Iris pigment epithelial cell (primary cell): ENCODE measurements at places on chromosomes 11 and 22.

- no peak for DNase-seq
These were observed 368.7 kb upstream of the TENM4 start for GRCh38 chr11:79809487-79809886.

DNA sequence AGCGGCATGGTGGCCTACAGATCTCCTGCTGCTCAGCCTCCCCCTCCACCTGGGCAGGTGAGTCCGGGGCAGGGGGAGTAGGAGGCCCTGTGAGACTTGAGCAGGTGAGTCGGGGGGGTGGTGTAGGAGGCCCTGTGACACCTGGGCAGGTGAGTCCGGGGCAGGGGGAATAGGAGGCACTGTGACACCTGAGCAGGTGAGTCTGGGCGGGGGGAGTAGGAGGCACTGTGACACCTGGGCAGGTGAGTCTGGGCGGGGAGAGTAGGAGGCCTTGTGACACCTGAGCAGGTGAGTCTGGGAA is 299.3 kb downstream of the BRD1 start:
- DNase-seq, result no peak

DNA sequence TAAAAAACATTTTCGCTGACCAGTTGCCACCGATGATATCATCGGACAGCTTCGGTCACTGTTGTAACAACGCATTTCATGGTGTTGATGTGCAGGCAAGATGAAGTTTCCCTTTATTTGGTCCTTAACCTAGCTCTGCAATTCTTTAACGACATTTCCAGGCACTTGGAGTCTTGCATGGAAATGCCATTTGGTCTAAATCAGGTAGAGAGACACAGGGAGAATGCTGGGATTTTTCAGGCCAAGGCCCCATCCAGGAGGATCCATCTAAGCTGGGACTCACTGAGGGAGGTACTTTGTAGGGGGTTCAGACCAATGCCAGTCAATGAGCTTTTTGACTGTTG is 121.5 kb upstream of the RCN1 start:
- DNase-seq, result no peak

DNA sequence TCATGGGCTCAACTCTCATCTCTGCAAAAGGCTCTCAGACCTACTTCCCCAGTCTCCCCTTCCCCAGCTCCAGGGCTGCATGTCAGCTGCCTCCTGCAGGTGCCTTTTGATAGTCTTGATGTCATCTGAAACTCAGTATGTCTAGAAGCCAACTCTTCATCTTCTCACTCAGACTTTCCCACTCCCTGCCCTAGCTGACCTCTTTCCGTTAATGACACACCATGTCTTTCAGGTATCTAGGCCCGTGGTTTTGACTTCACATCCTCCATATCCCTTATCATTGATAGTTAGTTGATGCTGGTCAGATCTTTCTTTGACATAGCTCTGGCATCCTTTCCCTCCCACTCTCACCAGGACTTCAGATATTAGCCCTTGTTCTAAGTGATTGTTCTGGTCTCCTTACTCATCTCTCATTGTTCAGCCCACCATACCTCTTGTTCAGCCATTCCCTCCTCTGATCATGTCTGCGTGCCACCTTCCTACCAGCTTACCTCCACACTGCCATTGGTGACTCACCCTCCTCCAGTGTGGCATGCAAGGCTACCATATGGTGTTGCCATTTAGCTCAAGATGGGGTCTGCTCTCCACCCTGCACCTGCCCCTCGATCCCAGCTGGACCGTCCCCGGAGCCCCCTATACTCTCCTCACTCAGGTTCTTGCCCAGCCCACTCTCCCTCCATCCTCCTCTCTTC is 18.4 kb downstream of the TTC12 start:
- DNase-seq, result no peak

DNA sequence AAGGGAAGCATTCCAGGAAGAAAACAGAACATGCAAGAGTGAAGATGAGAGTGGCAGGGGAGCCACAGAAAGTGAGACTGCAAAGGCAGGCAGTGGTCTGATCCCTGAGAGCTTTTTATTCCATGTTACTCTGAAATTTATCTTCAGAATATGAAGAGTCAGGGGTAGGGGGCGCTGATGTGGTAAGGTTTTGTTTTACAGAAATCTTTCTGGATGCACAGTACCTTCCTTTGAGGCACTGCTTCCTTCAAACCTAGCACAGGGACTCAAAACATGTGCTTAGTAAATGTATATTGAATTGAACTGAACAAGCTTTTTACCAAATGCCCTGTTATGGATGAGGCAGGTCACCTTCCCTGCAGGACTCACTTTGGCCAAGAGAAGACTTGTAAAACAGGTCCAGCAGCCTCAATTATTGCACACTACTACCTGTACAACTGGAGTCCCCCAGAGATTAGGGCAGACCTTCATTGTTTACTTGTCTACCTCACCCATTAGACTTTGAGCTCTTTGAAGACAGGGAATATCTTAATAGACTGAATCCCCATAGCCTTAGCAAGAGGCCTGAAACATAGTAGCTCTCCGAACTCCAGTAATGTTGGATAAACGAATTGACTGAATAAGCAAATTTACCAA is 2.2 kb downstream of the PAK1 start:
- DNase-seq, result no peak

GRCh38 chr11:62266558-62266957 is 3.4 kb upstream of the SCGB2A2 start:
- DNase-seq, result peak; percentile 73

DNA sequence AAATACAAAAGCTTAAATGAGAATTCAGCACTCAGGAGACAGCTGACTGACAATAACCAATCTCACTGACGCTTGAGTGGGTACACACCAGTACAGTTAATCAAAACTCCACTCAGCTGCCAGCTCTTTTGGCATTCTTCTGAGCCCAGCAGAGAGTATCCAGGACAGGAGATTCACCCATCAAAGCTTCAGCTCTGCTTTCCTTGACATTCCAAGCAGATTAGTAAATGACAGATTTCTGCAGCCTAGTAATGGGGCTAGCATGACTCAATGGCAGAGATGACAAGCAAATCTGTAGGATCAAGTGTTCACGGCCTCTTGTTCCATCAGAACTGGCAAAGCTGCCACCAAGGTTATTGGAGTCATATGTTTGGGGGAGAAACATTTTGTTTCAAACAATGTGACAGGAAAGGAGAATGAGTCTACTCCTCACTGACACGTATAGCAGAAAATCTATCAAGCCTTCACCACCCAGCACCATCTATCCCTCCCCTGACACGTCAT is 420.0 kb downstream of the DYNC2H1 start:
- peak; percentile 79 for DNase-seq

DNA sequence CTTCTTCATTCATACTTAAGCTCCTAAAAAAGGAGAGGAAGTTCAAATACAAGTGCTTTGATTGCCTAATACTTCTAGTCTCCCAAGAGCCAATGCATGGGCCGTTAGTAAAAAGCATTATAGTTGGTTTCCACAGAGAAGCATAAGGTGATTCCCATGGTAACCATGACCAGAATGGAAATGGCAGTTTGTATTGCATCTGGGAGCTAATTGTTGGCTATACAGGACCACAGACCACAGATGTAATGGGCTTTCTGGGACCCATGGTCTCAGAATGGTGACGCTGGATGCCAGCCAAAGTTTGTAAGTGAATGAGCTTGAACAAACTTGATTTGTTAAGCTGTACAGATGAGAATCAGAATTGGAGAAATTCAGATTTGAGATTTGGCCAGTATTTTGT is 333.9 kb upstream of the C11orf87 start:
- no peak for DNase-seq

- no peak for DNase-seq
These were observed 34.3 kb downstream of the AMOTL1 start for GRCh38 chr11:94802501-94802900.

- DNase-seq, result no peak
These were observed 21.2 kb upstream of the CLMP start for GRCh38 chr11:123216249-123216648.

DNA sequence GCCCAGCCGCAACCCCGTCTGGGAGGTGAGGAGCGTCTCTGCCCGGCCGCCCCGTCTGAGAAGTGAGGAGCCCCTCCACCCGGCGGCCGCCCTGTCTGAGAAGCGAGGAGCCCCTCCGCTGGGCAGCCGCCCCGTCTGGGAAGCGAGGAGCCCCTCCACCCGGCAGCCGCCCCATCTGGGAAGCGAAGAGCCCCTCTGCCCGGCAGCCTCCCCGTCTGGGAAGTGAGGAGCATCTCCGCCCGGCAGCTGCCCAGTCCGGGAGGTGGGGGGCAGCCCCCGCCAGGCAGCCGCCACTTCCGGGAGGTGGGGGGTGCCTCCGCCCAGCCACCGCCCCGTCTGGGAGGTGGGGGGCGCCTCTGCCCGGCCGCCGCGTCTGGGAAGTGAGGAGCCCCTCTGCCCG is 70.6 kb downstream of the STK33 start:
- DNase-seq, result no peak

- DNase-seq, result peak; percentile 84
These were observed 119.4 kb downstream of the TTC28 start for GRCh38 chr22:28560046-28560742.

GRCh38 chr11:61618978-61619377 is 38.1 kb upstream of the SYT7 start:
- DNase-seq, result no peak

DNA sequence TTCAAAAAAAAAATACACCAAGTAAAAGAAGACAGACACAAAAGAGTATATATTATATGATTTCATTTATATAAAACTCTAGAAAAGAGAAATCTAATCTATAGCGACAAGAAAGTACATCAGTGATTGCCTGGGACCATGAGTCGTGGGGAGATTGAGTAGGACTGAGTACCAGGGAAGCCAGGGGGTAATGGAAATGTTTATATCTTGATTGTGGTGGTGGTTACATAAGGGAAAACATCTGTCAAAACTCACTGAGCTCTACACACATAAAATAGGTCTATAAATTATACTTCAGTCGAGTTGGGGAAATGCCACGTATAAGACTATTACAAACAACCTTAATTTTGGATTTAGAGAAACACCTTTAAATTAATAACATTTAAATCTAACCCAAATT is 117.4 kb downstream of the TRIM29 start:
- DNase-seq, result no peak

DNA sequence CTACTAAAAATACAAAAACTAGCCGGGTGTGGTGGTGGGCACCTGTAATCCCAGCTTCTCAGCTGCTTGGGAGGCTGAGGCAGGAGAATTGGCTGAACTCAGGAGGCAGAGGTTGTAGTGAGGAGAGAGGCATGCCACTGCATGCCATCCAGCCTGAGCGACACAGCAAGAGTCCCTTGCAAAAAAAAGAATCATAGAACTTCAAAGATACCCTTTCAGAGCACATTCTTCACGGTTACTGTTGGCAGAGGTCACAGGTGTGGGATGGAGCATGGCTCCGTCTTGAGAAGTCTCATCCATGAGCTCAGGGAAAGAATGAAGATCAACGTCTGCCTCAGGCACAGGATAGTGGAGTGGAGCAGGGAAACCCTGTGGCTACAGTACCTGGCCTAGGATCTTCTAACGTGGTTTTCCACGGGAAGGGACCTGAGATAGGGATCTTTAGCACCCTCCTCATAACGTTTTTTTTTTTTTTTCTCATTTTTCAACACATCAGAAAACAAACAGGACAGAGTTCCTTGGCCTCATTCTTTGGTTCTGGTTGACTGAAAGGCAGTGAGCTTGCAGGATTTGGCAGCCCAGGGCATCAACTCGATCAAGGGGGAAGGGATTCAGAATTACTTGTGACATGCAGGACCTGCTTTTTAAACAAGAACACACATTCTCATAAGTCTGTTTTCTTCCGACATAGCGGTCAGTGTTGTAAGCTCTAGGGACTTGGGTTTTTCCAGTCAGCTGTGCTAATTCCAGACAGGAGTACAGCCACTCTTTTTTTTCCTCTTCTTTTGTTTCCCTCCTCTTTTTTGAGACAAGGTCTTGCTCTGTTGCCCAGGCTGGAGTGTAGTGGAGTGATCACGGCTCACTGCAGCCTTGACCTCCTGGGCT is 22.8 kb downstream of the F2 start:
- DNase-seq, result no peak

- no peak for DNase-seq
These were observed 77.2 kb downstream of the PISD start for GRCh38 chr22:31584804-31585160.

- no peak for DNase-seq
These were observed 8.7 kb downstream of the EHD1 start for GRCh38 chr11:64869571-64870175.

DNA sequence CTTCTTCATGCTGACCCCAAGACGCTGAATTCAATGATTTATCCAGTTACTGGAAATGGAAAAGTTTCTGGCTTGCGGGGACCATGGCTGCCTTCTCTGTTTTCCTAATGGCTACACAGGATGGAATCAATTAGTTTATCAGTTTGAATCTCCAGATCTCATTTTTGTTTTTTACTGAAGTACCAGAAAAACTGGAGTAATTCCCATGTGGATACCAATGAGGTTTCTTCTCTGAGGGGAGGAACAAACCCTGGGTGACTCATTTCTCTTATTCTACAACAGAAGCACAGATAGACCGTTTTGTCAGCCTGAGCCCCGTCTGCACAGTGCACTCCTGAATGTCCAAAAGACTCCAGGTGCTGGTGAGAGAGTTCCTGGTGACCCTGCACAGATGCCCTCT is 3.4 kb downstream of the ZNF195 start:
- peak; percentile 50 for DNase-seq

DNA sequence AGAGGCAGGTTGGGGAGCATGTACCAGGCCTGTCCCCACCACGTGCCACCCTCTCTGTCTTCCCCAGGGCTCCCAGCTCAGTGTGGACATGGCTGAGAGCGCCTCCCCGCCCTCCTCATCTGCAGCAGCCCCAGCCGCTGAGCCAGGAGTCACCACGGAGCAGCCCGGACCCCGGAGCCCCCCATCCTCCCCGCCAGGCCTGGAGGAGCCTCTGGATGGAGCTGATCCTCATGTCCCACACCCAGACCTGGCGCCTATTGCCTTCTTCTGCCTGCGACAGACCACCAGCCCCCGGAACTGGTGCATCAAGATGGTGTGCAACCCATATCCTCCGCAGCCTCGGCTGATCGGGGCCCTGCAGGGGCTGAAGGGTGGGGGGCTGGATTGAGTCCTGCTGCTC is at the start of gene CACNA1I:
CACNA1I (plus strand) TSS at position 89 of the 400 bp plus-strand sequence; CDS start at position 89, 0 bp downstream.
- DNase-seq, result no peak
